ENCODE measurements at places on chromosomes 4 and X.
A peak's percentile ranks its signal among the peaks of the same experiment; 100 is the strongest.

GRCh38 chr4:122195718-122196117 is 43.6 kb downstream of the BLTP1 start:
- DNase-seq: peak; percentile 36

DNA sequence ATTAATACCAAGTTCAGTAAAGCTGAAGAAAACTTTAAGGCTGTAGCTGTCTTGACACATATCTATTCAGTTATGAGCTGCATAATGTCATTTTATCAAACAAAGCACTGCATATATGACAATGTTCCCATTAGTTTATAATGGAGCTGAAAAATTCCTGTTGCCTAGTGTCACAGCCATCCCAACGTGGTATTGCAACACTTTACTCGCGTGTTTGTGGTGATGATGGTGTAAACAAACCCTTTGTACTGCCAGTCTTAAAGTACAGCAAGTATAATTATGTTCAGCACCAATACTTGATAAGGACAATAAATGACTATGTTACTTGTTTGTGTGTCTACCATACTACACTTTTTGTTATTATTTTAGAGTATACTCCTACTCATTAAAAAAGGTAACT is 1415.6 kb upstream of the PCDH7 start:
- no peak for DNase-seq

- peak; percentile 16 for DNase-seq
These were observed 58.0 kb upstream of the FRMPD4 start for GRCh38 chrX:12080265-12080664.

- DNase-seq: no peak
These were observed 237.0 kb downstream of the SCFD2 start for GRCh38 chr4:53128706-53129357.

GRCh38 chr4:128847082-128847724 is 37.7 kb downstream of the JADE1 start:
- peak; percentile 21 for DNase-seq

DNA sequence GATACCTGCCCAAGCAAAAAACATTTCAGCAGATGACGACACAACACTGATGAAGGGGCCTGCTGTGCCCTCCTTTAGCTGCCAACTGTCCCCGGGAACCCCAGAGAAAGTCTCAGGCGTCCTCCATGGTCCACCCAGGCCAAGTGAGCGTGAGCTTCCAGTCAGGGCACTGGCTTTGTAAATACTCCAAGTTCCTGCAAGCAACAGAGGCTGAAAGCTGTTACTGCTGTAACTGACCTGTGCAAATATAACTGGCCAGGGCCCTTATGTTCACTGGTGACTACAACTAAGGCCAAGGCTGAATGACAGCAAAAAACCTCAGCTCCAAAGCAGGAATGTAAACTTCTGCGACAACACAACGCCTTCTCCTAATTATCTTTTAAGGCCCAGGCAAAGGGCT is 8.2 kb downstream of the WDR1 start:
- no peak for DNase-seq

DNA sequence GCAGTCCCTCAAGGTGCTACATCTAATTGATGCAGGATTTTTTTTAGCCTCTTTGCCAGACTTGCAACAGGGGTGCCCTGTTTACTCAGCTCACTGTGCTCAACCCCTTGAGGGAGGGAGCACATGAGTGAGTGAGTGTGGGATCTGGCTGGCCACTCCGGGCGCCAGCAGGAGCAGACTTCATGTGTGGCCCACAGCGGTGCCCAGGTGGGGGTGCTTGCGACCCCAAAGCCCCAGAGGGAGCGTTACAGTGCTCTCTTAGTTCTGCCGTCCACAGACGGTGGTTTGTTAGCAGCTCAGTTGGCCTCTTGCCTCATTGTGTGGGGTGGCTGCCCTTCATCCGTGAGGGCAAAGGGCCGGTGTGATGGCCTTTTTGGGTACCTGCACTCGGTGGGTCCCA is 81.6 kb upstream of the MYOZ2 start:
- no peak for DNase-seq

DNA sequence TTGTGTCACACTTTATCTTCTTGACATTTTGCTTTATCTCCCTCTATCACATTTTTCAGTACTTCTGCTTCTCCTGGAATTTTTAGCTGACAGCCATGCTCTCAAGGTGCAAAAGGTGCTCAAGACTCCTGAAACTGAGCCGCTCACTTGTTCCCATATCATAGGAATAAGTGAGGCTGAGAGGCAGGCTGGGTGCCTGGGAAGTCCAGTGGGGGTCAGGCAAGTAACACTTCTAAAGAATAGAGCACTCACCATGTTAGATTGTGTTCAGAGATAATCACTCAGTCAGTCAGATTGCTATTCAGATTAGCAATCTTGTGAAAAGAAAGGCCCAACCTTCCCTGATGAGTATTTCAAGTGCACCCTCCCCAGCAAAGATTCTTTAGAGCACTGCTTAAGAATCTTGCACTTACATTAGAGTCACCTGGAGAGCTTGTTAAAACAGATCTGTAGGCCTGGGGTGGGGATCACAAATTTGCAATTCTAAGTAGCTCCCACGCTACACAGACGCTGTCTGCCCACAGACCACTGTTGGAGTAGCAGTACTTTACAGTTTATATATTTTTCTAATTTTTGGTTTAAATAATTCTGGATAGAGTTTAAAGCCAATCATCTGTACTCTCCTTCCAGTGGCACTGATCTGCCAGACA is 23.1 kb upstream of the LRAT start:
- DNase-seq: peak; percentile 9

DNA sequence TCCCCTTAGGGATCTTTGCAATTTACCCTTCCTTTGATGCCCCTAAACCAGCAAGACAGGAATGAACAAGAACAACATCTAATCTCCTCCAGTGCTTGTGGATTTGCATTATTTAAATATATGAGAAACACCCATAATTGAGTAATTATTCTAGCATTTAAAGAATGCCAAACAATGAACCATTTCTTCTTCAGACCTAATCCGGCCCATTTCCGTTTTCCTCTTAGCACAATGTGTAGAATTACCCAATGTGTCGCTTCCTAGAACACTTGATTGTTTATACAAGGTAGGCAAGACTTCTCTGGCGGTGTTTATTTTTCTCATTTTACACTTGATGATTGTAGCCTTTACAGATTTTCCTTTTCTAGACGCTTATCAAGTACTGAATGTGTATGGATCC is 43.5 kb downstream of the CLDN34 start:
- no peak for DNase-seq

GRCh38 chr4:23311983-23312382 is 577.9 kb downstream of the PPARGC1A start:
- no peak for DNase-seq

GRCh38 chrX:140510895-140511295 is 6.0 kb upstream of the SOX3 start:
- no peak for DNase-seq

DNA sequence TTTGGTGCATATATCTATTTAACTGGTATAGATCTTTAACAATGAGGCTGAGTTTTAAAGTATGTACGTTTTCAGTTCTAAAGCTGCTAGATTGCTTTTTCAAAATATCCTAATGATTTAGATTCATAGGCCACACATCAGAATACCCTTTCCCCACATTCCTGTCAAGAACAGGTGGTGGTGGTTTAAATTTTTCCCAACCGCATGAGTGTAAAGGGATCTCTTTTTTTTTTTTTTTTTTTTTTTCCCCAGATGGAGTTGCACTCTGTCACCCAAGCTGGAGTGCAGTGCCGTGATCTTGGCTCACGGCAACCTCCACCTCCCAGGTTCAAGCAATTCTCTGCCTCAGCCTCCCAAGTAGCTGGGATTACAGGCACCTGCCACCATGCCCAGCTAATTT is 28.0 kb downstream of the NUP54 start:
- DNase-seq: no peak

DNA sequence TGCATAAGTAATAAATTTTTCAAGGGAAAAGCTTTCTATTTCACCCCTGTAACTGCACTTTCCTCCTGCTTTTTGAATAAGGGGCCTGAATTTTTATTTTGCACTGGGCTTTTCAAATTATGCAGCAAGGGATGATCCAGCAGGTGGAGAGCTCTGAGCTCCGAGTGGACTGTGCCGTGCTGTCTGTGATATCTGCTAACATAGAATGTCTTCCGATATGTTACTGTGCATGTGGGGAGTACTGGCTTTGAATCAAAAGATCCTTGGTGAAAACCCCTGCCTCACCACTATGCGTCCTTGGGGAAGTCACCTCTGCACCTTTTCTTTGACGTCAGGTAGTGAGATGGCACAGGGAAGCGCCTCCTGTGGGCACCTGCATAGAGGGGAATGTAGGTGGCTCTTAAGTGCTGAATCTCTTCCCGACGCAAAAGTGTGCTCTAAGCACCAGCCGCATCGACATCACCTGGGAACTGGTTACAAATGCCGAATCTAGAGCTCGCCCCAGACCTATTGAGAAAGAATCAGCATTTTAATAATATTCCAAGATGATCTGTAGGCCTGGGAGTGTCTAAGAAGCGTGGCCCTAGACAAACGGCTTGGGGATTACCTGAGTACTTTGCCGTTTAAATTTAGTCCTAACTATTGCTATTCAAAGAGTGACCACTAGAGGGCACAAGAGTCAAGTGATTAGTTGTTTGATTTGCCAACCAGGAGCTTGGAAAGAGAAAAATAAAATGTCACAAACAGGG is 19.2 kb upstream of the WFS1 start:
- DNase-seq: peak; percentile 84

DNA sequence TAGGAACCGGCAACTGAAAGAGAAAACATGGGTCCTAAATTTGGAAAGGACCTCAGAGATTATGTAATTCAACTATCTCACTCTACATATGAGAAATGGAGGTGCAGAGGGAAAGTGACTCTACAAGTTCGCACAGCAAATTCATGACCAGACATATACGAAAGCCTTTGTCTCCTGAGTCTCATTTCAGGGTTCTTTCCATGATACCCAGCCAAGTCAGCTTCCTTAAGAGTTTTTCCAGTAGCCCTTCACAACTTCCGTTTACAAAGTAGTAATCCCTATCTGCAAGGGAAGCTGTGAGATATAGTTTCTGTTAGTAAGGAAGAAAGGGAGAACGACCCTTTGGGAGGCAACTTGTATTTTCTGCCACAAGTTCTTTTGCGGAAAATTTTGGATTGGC is 110.6 kb downstream of the TEX13A start:
- no peak for DNase-seq

- DNase-seq: no peak
These were observed 702.6 kb downstream of the CENPC start for GRCh38 chr4:66842724-66843088.

DNA sequence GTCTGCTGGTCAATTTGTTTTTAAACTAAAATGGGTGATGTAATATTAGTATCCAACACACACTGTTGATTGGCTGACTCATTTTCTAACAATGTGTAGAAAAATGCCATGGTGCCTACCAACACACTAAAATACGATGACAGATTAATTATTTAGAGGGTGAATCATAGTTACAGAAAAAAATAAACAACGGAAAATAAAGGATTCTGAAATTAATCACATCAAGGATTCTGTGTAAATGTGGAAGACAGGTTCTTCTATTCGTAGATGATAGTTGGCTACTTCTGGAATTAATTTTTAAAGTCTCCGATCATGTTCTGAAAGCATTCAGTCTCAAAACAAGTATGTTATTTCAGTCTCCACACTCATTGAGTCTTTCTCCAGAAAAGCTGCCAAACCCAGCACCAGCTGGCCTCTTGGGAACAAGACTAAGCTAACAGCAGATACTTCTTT is 8.2 kb upstream of the IQCM start:
- no peak for DNase-seq

- DNase-seq: no peak
These were observed 32.5 kb upstream of the SLC2A9 start for GRCh38 chr4:10053635-10054453.

DNA sequence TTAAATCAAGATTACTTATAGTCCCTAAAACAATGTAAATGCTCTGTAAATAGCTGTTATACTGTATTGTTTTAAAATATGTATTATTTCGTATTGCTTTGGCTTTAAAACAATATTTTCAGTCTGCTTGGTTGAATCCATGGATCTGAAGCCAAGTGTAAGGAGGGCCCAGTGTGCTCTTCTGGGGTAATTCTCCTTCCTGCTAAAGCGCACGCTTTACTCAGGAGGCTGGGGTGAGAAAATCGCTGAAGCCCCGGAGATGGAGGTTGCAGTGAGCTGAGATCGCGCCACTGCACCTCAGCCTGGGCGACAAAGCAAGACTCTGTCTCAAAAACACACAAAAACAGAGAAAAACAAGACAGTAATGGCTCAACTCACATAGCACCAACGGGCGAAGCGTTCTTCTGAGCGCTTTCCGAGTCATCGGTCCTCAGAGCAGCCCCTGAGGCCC is 391 bp upstream of the IDUA start:
- peak; percentile 14 for DNase-seq

DNA sequence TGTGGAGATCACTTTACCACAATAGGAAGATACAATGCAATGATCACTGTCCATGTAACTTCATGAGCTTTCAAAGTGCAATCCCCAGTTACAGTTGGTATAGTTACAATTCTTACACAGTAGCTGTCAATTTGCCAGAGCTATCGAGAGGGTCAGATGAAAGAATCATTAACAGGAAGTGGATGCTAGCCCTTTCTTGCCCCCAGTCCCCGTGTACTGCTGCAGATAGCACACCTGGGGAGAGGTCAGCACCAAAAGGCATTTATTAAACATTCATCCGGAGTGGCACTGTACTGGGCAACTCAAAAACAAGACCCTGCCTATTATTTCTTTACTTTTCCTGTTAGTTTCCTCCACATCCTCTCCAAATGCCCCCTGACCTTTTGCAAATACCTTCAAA is 47.7 kb downstream of the SOD3 start:
- no peak for DNase-seq

- DNase-seq: no peak
These were observed 7.9 kb downstream of the SMAD1 start for GRCh38 chr4:145489556-145489955.

- peak; percentile 7 for DNase-seq
These were observed 33.0 kb downstream of the PLAC1 start for GRCh38 chrX:134625315-134625718.

DNA sequence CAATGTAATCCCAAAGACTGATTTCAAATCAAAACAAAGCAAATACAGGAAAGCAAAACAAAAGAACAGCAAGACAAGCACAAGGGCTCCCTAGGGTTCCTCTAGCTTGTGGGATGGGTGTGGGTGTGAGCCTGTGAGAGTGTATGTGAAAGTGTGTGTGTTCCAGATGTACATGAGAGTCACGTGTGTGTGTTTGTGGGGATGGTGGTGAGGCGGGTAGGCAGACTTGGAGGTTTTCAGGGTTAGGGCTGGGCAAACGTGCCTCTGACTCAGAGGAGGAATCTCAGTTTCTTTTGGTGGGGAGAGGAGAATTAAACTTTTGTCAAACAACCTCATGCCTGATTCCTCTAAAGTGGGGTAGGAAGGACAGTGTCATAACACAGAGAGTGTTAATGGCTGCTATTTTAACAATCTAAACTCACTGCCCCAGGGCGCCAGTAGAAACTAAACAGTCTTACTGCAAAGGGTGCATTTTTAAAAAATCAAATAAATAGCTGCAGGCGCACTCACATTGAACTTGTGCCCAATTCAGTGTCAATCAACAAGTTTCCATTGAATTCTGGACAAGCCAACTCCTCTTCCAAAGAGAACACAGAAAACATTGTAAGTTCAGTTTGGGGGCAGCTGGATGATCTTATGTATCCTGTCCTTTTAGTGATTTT is 51.8 kb downstream of the CHRDL1 start:
- peak; percentile 6 for DNase-seq

- no peak for DNase-seq
These were observed 9.1 kb downstream of the QDPR start for GRCh38 chr4:17502756-17503155.
